DMS 273 treated with DMSO at 0.1 percent for 48 hours (cell line): ENCODE measurements at places on chromosomes 12 and 14.

GRCh38 chr12:30135776-30136175, 352.0 kb upstream of the TMTC1 start:
- no peak for DNase-seq

- DNase-seq: no peak
These were observed 266.9 kb downstream of the KTN1 start for GRCh38 chr14:55846826-55847446.

GRCh38 chr12:13198241-13198640, 1.7 kb downstream of the EMP1 start:
- no peak for DNase-seq

DNA sequence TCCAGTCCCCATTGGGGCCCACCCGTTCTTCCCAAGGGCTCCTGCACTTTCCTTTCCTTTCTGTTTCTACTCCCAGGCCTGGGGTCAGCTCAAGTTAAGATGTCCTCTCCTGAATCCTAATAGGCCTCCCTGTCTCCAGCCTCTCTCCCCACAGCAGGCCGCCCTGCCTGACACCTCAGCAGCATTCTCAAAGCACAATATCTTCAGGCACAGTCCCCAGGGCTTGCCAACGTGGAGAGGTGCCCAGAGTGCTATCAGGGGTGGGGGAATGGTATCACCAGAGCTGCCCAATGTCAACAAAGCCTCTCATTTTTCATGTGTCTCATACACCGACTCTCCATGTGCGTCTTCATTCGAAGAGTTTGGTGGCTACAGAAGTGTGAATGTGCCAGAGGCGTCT, 123.0 kb downstream of the FOXN3 start:
- DNase-seq: no peak

DNA sequence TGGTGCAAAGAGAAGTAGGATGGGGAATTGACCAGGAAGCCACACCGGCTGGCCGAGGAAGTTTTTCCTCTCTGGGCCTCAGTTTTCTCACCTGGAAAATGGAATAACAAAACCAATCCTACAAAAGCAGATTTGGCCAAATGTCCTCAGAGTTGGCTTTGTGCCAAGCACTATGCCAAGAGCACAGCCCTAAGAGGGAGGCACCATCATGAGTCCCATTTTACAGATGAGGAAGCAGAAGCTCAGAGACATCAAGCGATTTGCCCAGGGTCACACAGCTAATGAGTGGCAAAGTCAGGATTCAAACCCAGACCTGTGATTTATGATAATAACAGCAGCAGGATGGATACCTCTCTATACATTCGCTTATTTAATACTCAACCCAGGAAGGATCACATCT, 27.3 kb downstream of the RASAL1 start:
- DNase-seq: no peak

DNA sequence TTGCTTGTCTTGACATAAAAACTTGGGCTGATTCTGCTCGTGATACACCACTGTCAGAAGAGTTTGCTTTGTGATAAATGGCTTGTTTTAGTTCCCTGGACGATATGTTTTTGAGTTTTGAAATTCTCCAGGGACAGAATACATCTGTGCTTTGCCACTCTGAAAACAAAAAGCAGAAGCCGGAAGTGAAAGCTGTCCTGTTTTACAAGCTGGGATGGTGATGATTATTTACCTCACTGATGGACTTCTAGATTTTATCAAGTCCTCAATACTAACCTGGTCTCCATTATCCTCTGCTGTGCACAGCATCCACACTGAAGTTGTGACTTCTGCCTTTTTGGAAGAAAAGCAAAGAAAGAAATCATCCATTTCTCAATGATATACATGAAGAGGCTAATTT, 251.6 kb downstream of the TRHDE start:
- DNase-seq: no peak

GRCh38 chr14:54555651-54556050, 11.3 kb upstream of the SAMD4A start:
- no peak for DNase-seq

GRCh38 chr12:97159377-97159776, 252.3 kb downstream of the NEDD1 start:
- no peak for DNase-seq

- DNase-seq: no peak
These were observed 19.2 kb downstream of the TAS2R7 start for GRCh38 chr12:10783252-10783651.
